Activated naive CD4-positive, alpha-beta T cell (primary cell): ENCODE measurements at places on chromosomes 6 and 20.

DNA sequence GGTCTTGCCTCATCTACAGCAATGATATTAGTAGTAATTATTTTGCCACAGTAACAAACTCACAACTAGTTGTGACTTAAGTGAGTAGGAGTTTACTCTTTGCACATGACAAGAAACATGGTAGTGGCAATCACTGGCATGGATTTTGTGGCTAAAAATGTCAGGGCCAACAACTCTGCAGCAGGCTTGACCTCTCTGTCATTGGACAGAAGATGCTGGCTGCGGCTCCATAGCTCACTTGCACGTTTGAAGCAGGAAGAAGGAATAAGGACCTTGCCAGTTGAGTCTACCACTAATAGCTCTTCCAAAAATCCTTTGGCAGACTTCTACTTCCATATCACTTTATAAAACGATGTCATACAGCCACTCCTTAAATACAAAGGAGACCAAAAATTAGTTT is 117.3 kb downstream of the ADGRG6 start:
- no peak for DNase-seq

GRCh38 chr20:7378864-7379605 is 561.2 kb downstream of the HAO1 start:
- no peak for DNase-seq

DNA sequence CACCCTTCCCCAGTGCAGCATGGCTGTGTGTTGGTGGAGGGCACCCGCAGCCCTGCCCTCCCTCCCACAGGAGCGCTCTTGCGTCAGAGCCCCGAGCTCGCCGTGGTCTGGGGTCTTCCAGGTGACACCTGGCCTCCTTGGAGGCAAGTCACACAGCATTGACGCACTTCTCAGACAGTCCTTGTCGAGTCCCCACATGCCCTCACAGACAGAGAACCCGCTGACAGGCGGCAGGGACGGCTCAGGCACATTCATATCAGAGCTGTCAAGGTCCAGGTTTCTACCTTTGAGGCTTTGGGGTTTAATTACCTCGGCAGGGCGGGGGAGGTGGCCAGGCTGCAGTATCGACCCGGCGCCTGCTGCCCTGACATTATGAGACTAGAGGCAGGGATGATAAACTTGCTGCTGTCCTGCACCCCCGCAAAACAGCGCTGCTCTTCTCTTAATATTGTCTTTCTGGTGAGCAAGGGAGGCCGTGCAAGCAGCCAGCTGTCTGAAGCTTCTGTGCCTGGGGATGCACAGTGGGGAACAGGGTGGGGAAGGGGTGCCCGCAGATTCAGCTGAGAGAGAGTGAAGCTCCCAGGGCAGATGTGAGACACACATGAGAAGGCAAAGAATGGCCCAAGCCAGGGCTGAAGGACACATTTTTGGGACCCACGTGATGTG is 4.7 kb downstream of the NPEPL1 start:
- DNase-seq: no peak

DNA sequence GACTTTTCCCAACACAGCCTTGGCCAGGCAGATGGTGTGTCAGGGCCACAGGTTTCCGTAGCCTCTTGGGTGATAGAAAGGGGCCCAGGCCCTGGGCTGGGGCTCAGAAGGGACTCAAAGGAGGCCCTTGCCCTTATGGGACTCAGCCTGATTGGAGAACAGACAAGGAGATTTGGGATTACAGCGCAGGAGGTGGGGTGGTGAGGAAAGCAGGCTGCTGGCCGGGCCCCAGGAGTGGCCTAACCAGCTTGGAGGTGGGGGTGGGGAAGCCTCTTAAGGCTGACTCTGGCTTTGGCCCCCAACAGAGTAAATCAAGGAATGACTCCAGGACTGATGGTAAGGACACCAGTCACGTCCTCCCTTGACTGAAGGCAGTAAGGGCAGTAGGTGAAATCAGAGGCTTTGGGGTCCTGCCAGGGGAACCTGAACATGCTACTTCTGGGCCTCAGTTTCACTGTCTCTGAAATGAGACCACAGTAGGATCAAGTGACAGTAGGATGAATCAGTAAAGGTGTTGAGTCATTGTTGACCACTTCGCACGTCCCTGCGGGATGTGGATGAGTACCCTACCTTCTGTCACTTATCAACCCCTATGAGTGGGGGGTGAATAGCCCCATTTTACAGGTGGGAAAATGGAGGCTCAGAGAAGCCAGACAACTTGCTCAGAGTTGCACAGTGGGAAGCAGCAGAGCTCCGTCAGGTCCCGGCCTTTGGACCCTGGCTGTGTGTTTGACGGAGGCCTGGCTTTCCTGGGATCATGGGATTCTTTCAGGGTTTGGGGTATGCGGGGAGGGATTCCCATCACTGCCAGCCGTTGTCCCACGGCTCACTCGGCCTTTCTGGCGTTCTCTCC is 4.5 kb downstream of the SNAI1 start:
- DNase-seq: no peak

DNA sequence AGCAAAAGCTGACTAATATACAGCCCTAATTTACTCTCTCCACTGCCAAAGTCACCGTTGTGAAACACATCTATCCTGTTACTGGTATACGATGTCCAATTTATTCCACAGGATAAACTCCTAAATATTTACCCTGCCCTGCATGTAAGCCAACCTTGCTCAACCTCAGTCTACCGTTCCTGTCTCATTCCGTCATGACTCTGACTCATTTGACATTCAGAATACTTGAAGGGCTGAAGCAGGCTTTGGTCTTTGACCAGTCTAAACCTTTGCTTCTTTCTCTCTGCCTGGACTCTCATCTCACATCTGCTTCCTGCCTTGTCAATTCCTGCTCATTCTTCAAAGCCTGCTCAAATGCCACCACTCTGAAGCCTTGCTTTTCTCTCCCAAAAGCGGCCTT is 157.5 kb downstream of the SCP2D1 start:
- no peak for DNase-seq

DNA sequence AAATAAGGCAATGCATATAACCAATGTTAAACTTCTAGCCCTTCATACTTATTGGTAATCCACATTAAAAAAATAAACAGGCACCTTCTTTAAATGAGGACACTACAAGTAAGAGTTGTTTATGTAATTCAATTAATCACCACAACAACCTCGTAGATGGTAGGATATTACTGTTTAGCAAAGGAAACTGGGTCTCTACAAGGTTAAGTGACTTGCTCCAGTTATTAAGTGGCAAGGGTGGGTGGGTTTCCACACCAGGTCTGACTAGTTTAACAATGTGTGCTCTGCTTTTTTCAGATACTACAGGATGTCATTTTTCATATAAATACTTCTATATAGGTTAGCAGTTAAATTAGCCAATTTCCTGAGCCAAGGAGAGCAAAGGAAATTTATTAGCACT is 129.1 kb downstream of the MAN1A1 start:
- no peak for DNase-seq

DNA sequence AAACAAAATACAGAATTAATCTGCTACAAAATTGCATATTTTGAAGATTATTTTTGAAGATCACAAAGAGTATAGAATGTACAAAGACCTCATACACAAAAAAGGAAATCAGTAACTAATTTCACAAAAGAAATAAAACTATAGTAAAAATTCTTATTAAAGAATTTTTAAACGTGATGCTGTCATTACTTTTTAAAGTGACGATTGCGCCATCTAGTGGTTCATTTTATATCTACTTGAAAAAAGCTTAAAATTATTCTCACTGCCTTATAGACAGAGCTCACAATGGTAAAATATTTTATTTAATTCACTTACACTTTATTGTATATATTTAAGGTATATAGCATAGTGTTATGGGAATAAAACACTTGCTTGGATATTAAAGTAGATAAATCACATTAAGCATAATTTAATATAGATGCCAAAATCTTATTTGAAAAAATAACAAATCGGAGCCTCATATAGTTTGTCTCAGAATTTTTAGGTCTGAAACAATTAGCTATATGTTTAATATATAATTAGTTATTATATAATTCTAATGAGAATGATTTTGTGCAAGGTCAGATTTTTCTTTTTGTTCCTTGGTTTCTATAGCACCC is 128.8 kb downstream of the PHF3 start:
- DNase-seq: no peak

DNA sequence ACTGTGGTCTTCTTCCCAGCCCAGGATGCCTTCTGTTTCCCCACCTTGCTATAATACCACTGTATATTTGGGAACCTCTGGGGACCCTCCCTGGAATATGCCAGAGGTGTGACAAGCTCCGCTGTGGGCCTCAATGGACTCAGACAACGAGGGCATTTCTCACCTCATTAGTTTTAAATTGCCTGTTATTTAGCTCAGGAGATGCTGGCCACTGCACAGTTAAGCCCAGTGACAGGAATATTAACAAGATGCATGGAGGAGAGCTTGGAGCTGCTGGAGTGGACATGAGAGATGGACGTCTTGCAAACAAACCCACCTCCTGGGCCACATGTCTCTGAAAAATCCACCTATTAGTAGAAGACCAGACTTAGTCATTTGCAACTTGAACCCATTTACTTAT is 435.2 kb upstream of the CHD6 start:
- no peak for DNase-seq

- DNase-seq: no peak
Observed at GRCh38 chr6:154249499-154250298, 106.9 kb downstream of the IPCEF1 start.
